ENCODE measurements at places on chromosomes 7 and 10. TPM values are rescaled to one million over a fixed set of nuclear protein-coding genes. Genes with fewer than 3 reads are reported as not detected.

GRCh38 chr7:134784251-134785049, 5.0 kb downstream of the CALD1 start:
- no peak for DNase-seq
- no peak overlapping the region for H3K27ac ChIP-seq
- no peaks in the 10 kb centered on the region for H3K27me3 ChIP-seq
- no peak overlapping the region for H3K4me3 ChIP-seq
- H3K36me3 ChIP-seq, result no peaks in the 10 kb centered on the region

DNA sequence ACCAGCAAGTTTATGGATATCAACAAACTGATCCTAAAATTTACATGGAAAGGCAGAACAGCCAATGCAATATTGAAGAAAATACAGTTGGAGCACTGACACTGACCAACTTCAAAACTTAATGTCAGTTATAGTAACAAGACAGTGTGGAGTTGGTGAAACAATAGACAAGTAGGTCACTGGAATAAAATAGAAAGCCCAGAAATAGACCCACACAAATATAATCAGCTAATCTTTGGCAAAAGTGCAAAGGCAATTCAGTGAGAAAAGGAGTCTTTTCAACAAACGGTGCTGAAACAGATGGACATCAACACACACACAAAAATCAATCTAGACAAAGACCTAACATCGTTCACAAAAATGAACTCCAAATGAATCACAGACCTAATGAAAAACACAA, 13.8 kb downstream of the RSU1 start:
- H3K4me3 ChIP-seq, result no peak overlapping the region
- H3K27me3 ChIP-seq, result no peaks in the 10 kb centered on the region
- no peaks in the 10 kb centered on the region for H3K36me3 ChIP-seq

DNA sequence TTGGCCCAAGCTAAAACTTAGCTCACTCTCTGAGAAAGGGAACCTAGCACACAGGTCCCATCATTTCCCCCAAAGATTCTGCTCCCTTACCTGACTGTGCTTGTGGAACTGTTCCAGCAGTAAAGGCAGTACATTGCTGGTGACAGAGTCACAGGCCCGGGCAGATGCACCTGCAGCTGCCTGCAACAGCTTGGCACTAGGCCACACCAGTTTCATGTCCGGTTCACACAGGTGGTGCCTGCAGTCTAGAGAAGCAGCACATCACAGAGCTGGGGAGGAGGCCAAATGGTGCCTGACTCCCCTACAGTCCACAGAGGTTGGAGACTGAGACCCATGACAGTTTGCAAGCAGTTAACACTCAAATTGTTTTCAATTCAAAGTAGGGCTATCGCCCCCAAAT, 22.2 kb downstream of the ZDHHC16 start:
- H3K4me3 ChIP-seq, result no peak overlapping the region
- H3K27me3 ChIP-seq, result no peaks in the 10 kb centered on the region
- H3K36me3 ChIP-seq, result peaks cover 53% of the 10 kb centered on the region
- no peak for DNase-seq

GRCh38 chr7:2063563-2064260, 169.0 kb downstream of the MAD1L1 start:
- no peaks in the 10 kb centered on the region for H3K36me3 ChIP-seq
- peaks cover 8% of the 10 kb centered on the region for H3K4me1 ChIP-seq
- H3K27ac ChIP-seq, result peak overlapping the region; percentile 71

DNA sequence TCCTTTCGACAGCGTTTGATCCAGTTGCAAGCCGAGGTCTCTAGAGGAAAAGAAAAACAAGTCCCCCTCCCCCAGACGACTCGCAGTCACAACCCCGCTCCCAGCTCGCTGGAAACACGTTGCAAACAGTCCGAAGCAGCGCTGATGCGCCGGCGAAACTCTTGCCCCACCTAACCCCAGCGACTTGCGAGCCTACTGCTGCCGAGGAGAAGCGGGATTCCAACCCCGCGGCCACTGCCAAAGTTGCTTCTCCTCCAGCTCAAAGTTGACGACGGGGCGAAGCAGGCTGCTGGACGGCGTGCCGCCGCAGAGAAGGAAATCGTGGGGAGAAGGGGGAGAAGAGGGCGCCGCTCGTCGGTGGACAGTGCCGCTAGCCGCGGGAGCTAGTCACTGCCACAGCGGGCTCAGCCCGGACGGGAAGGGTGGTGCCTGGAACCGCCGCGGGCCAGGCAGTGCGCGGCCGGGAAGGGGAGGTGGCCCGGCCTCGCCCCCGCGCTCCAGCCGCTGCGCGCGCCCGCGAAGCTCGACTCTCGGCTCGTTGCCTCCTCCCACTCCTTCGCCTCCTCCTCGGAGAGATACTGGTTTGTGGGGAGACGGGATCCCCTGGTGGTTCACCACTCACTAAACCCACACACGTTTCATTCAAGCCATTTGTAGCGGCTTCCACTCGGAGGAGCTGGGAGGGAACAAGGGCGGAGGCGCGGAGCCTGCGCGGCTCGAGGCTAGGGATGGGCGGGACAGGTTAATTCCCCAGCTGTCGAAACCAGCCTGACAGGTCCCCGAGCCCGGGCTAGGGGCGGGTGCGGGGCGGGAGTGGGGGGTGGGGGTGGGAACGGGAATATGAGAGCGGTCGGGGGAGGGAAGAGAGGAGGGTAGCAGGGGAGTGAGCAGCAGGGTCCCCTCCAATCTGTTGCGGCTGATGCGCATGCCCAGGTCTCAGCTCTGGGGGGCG, at the start of gene GPR37:
Gene GPR37 (minus strand): TSS at position 392 of the 952 bp plus-strand sequence. CDS start 816 bp downstream, outside the sequence.
- peak; percentile 58 for DNase-seq
- no peak within 1 kb of the TSS for H3K27ac ChIP-seq
- H3K4me1 ChIP-seq, result no peaks in the 10 kb centered on the region

- no peaks in the 10 kb centered on the region for H3K4me1 ChIP-seq
- no peak overlapping the region for H3K4me3 ChIP-seq
Measured at GRCh38 chr10:77686650-77687417, 49.2 kb upstream of the KCNMA1 start.

DNA sequence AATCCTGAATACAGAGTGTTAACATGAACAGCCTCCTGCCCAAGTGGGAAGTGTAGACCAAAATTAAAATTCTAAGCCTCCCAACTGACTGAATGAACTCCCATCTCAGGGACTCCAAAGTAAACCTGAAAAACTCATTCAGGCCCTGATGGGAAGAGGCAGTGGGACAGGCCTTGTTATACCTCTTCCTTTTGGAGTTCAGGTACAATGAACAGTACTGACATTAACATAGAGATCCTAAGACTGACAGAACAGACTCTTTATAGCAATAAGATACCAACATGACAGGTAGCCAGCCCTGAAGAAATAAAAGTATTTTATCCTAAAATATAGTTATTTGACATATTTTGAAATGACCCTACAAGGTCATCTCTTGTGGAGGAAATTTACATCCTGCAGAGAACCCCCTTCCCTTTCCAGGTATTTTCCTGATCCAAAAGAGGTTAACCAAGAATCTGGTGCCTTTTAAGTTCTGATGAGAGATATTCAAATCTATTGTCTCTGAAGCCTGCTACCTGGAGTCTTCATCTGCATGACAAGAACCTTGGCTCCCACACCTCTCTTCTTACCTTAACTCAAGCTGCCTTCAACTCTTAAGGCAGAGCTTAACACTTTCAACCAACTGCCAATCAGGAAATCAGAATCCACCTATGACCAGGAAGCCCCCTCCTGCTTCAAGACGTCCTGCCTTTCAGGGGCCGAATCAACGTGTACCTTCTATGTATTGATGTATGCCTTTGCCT, 103.3 kb upstream of the PFKP start:
- no peaks in the 10 kb centered on the region for H3K4me1 ChIP-seq
- no peak overlapping the region for H3K27ac ChIP-seq
- no peaks in the 10 kb centered on the region for H3K27me3 ChIP-seq
- H3K36me3 ChIP-seq, result no peaks in the 10 kb centered on the region
- DNase-seq, result no peak

DNA sequence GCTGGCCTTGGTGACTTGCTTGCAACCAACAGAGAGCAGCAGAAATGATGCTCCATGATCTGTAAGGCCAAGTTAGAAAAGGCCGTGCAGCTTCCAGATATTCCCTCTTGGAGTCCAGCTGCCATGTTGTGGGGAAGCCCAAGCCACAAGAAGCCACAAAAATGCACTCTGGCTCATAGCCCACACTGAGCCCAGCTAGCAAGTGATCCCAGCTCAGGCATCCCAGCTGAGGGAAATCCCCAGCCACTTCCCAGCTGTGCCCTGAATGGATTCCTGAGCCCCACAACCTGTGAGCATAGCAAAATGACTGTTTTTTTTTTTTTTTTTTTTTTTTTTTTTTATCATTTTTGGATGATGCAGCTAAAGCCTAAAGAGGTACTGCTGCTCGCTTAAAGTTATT, 11.1 kb upstream of the SDK1 start:
- H3K27me3 ChIP-seq, result peaks cover 5% of the 10 kb centered on the region
- H3K27ac ChIP-seq, result no peak overlapping the region
- H3K4me1 ChIP-seq, result no peaks in the 10 kb centered on the region
- peak; percentile 60 for DNase-seq
- H3K4me3 ChIP-seq, result no peak overlapping the region

DNA sequence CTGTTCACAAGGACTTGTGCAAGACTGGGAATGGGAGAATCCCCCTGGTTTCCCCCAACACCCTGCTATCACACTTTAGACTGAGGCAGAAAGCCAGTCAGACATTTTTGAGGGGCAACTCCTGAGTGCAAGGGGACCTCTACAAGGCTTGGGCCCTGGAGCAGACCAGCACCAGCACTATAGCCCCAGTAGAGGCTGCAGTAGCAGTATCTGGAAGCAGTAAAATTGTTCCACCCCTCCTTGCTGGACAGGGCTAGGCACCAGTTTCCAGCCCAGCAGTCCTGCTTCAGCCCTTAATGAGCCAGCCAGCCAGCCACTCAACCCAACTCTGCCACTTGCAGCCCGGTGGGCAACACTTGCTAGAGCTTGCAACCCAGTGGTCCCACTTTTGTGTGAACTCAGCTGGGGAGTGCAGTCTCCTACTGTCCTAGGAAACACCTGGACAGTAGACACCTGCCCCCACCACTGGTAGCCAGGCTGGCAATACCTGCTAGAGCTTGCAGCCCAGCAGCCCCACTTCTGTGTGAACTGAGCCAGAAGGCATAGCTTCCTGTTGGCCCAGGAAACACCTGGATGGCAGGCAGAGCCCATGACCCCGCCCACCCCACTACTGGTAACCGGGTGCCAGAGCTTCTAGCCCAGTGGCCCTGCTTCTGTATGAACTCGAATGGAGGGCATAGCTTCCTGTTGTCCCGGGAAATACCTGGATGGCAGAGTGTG, 65.0 kb downstream of the FBXL13 start:
- no peak for DNase-seq
- H3K36me3 ChIP-seq, result no peaks in the 10 kb centered on the region
- no peak overlapping the region for H3K4me3 ChIP-seq
- H3K27me3 ChIP-seq, result no peaks in the 10 kb centered on the region
- H3K27ac ChIP-seq, result no peak overlapping the region

DNA sequence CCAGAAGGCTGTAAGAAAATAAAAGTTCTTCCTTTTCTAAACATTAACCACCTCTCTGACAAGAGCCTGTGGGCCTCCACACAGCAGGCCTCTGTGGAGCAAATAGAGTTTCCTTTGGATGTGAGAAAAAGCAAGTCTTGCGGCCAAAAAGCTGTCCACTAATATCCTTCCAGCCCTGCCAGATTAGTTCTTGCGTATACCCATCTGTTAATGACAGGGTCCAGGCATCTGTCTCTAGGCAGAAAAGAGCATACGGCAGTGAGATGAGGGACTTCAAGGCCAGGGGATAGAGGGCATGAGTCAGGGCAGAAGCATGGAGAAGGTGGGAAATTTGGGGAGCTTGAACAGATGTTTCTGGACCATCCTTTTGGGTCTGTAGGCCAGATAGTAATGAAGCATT, 164.9 kb downstream of the NSUN6 start:
- H3K4me3 ChIP-seq, result no peak overlapping the region
- H3K36me3 ChIP-seq, result no peaks in the 10 kb centered on the region
- DNase-seq, result no peak
- H3K4me1 ChIP-seq, result peaks cover 27% of the 10 kb centered on the region
- no peaks in the 10 kb centered on the region for H3K27me3 ChIP-seq

DNA sequence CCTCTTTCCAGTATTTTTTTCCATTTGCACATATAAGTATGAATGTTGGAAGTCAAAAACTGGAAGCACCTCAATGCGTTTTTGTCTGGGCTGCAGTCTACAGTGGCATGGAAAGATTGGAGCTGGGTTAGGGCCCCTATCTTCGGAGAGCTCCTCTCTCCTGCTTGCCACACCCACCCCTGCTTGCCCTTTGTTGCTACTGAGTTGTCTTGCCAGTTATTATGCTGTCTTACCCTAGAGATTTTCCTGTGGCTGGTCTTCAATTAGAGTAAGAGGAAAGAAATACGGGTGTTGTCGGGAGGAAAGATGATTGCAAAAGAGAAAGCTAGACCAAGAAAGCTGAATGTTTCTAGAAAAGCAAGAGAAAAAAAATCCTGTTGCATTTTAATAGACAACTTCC, 228.9 kb upstream of the CELF2 start:
- H3K27me3 ChIP-seq, result no peaks in the 10 kb centered on the region
- no peak overlapping the region for H3K4me3 ChIP-seq
- no peaks in the 10 kb centered on the region for H3K36me3 ChIP-seq
- H3K27ac ChIP-seq, result no peak overlapping the region
- peak; percentile 32 for DNase-seq

- H3K36me3 ChIP-seq, result no peaks in the 10 kb centered on the region
- no peak overlapping the region for H3K4me3 ChIP-seq
- no peaks in the 10 kb centered on the region for H3K27me3 ChIP-seq
- no peak for DNase-seq
Measured at GRCh38 chr10:77699080-77699645, 61.6 kb upstream of the KCNMA1 start.

DNA sequence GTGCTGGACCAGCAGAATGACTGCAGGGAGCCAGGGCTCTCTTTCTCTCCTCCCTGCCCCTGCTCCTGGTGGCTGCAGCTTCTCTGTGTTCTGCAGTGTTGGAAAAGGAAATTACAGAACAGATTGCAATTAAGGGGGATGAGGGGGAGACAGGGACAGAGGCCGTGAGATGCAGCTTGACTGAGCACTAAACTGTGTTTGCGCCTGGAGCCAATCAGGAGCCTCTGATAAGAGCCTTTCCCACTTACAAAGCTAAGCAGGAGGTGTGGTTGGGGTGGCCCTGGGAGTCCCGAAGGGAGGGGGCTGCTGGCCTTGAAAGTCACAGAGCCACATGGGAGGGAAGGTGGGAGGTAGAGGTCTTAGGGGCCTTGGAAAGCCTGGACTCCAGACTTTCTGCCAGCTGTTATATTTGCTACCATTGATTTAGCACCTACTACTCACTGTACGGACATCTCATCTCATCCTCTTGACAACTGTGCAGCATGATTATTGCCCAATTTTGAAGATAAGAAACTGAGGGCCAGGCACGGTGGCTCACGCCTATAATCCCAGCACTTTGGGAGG, 26.7 kb downstream of the TRIM8 start:
- H3K27me3 ChIP-seq, result no peaks in the 10 kb centered on the region
- no peak overlapping the region for H3K4me3 ChIP-seq
- peaks cover 63% of the 10 kb centered on the region for H3K4me1 ChIP-seq
- H3K27ac ChIP-seq, result peak overlapping the region; percentile 89

DNA sequence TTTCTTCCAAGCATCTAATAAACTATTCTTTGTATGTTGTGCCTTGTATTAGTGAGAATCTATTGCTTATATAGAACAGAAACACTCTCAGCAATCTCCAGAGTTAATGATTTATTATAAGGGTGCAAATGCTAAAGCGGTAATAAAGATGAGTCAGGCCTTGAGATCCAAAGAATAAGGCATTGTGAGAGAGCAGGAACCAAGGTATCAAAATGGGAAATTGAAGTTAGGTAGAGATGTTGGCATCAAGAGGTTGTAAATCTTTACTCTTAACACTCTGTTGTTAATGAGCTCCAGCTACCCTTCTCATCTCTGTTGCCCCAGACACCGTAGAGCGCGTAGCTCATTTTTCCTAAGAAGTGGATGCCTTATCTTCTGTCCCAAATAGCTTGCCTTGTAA, 375.2 kb downstream of the ARL4A start:
- no peak for DNase-seq
- H3K4me3 ChIP-seq, result no peak overlapping the region

ZNF804B gene
- not detected for total RNA-seq

ASZ1 gene
- not detected for total RNA-seq

EGR2 gene
- 0.33 TPM for total RNA-seq

NPFFR1 gene
- total RNA-seq, result not detected

ENO4 gene
- 0.35 TPM for total RNA-seq
